Brain (organoid and tissue), 16 donors: ENCODE measurements at places on chromosomes 6 and 20.
A peak's percentile ranks its signal among the peaks of the same experiment; 100 is the strongest.

DNA sequence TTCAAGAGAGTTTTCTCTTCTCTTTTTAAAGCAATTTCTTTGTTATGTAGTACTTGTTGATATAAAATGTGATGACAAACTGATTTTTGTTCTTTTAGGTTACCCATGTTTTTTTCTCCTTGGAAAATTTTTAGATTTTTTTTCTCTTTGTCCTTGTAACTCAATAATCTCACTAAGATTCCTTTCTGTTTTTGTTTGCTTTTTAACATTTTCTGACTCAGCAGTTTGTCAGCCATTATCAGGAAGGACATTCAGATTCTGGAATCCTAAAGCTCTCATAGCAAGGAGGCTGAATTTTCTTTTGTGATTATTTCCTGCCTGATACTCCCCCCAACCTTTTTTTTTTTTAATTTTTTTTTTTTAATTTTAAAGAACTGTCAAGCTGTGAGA lies 75.2 kb upstream of the CITED2 start:
- no peak for DNase-seq

GRCh38 chr6:147194652-147195411 lies 9.4 kb upstream of the STXBP5 start:
- DNase-seq, result no peak

GRCh38 chr6:118283766-118284165 lies 264.3 kb upstream of the PLN start:
- DNase-seq, result peak; percentile 60

DNA sequence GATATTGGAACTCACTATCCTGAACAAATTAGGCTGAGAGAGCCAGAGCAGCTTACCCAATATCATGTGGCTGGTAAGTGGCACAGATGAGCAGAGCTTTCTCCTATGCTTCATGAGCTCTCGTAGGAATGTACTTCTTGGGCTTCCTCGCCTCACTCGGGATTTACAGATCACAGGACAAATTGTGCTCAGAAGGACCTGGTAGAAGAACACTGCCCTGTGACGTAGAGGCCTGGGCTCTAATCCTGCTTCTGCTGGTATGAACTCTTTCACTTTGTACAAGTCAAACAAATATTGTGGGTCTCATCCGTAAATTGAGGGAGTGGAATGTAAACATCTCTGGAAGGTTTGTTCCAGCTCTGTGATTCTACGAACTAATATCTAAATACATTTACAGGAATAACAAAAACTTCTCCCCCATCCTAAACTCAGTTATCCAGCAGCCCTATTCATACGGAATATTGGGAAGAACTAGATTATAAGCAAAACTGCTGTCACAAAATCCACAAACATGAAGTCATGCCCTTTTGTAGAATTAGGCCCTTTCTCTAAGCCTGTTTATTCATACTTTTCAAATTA lies 187.6 kb downstream of the CLIC5 start:
- no peak for DNase-seq
